ENCODE measurements at places on chromosomes 4 and X.

- no peak for DNase-seq
Observed at GRCh38 chrX:39439906-39440798, 638.9 kb downstream of the MID1IP1 start.

- DNase-seq = no peak
Observed at GRCh38 chr4:108255203-108255747, 86.5 kb upstream of the LEF1 start.

DNA sequence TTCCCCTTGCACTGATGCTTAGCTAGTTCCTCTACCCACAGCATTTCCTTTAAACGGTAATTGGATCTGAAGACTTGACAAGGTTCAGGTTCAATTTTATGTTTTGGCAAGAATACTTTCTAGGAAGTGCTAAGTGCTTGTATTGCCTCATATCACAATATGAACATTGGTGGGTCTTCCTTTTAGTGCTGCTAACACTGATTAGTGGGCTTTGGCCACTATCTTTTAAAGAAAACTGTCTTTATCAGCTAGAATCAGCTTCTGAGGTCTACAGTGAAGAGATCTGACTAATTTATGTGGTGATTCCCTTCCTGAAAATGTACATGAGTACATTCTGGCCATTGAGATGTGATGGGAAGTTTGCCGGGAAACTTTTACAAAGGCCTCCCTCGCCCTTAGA is 316.7 kb upstream of the KLF3 start:
- DNase-seq = no peak

DNA sequence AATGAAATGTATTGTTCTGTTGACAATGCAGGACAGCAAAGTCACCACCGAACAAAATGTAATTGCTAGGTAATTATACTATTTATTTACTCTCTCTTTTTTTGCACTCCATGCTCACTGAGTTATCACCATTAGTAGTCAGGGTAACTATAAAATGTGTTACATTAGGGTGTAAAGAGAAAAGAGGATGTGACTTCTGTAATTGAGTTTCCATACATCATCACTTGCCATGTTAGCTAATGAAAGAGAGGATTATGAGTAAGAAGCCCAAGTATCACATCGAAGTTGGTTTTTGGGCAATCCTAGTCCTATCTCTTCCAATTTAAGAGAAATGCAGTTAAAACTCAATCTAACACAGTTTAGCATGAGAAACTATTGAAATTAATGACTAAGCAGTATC is 7.6 kb downstream of the ZXDA start:
- no peak for DNase-seq

DNA sequence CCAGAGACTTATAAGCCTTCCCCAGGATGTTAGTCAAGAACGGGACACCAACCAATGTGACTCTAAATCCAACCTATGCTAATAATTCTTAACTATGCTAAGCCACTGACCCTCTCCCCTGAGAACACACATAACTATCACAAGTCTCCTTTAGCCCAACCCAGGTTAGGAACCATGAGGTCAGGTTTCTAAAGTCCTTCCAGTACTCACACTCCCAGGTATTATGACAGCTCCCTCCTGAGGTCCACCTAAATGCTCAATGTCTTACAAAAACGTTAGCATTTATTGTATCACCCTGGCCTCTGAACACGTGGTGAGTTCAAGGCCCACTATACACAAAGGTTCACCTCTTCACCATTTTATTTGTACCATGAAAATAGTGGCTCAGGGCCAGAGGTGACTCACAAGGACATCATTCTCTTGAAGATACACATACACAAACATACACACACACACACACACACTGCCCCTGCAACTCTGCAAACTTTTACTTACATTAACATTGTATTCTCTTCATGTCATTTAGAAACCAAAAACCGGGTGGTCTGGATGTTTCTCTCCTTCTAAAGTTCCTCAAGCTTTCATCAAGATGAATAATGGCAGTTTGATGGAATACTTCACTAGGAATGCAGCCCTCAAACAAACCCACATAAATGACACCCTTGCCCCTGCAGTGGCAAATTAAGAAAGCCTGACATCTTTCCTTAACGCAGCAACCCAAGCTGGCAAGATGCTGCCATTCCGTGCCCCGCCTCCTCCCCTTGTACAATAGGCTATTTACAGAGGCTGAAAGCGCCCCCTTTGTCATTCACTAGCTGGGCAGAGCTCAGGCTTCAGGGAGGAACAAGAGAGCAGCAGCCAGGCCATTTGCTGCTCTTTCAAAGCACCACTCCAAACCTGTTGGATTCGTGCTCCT is 17.7 kb downstream of the ACSL1 start:
- DNase-seq = no peak

- no peak for DNase-seq
Observed at GRCh38 chr4:173436149-173436579, 37.2 kb upstream of the SCRG1 start.
